ENCODE measurements at places on chromosomes 1 and 21.

- peak; percentile 7 for DNase-seq
Observed at GRCh38 chr21:31554511-31555022, 104.9 kb upstream of the SOD1 start.

- no peak for DNase-seq
Observed at GRCh38 chr1:179166663-179167417, 62.6 kb downstream of the ABL2 start.

GRCh38 chr1:67711158-67711854 is 26.3 kb downstream of the GADD45A start:
- no peak for DNase-seq

DNA sequence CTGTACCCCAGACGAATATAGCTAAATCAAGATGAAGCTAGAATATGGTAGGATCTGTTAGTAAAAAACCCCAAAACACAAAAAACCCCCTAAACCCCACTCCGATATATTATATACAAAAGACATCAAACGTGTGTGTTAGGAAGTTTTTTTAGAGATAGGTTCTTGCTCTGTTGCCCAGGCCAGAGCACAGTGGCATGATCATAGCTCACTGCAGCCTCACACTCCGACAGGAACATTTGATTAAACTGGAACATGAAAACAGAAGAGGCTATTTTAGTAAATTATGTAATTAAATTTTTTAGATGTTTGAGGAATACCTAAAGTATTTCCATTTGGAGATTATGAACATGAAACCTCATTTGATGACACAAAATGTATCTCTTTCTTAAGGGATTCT is 8.2 kb upstream of the RYR2 start:
- DNase-seq: no peak

GRCh38 chr1:57489358-57490036 is 65.6 kb upstream of the DAB1 start:
- no peak for DNase-seq

GRCh38 chr21:16709866-16710550 is 802.8 kb upstream of the CXADR start:
- DNase-seq: no peak

- no peak for DNase-seq
Observed at GRCh38 chr1:202283991-202284390, 57.7 kb downstream of the UBE2T start.

- DNase-seq: no peak
Observed at GRCh38 chr1:224747578-224747977, 131.5 kb downstream of the CNIH3 start.

DNA sequence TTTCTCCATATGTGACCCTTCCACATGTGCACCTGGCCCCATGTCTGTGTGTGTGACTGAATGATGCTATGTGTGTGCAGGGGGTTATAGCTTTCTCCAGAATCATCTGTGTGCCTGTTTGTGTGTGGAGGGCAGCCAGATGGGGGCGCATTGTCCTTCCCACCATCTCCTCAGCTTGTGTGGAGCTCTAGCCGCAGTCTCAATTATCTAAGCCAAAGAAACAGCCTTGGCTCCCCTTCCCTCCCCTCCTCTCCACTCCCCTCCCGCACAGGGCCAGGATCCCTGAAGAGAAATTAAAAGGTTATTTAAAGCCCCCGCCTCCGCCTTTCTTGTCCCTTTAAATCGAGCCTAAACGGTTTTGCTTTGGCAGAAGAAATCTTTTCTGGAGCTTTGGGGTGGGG is 1.8 kb upstream of the DMBX1 start:
- DNase-seq: no peak
